Stimulated activated CD8-positive, alpha-beta memory T cell treated with anti-CD3 and anti-CD28 coated beads, Interleukin-7, amount 100 ng/mL, for 48 hours (primary cell): ENCODE measurements at places on chromosomes 6 and 20.

DNA sequence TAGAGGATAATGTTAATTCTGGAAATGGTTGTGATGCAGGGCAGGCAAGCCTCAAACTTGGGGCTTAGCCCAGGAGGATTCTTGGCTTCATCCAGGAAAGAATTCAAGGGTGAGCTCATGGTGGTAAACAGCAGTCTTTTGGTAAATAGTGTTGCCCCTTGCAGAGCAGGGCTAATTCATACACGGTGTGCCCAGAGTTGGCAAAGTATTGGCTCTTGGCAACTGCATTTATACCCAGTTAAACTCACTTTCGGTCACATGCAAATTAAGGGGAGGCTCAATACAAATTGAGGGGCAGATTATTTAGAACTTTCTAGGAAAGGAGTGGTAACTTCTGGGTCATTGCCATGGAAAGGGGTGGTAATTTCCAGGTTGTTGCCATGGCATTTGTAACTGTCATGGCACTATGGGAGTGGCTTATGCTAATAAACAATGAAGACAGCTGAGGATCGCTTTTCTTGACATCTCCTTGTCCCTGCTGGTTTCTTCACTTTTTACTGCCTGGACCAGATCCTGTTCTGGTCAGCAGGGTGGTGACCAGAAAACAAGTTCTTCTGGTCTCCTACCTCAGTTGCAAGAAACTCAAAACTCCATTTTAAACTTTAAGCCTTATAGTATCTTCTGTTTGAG, 3.9 kb upstream of the OTOR start:
- DNase-seq, result no peak

- DNase-seq, result no peak
Observed at GRCh38 chr20:20393207-20394120, 25.6 kb downstream of the INSM1 start.

DNA sequence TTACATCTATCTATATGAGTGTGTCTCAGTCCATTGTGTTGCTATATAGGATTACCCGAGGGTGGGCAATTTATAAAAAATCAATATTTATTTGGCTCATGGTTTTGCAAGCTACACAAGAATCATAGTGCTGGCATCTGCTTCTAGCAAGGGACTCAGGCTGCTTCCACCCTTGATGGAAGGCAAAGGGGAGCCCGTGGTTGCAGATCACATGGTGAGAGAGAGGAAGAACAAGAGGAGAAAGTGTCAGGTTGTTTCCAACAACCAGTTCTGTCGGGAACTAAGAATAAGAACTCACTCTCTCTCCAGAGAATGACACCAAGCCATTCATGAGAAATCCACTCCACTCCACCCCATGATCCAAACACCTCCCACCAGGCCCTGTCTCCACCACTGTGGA, 48.2 kb upstream of the TENT5A start:
- no peak for DNase-seq

- DNase-seq, result no peak
Observed at GRCh38 chr6:39543950-39544349, 181.3 kb downstream of the KIF6 start.

- DNase-seq, result no peak
Observed at GRCh38 chr6:135438907-135439535, 58.5 kb downstream of the AHI1 start.

GRCh38 chr6:21589352-21590345, 3.9 kb upstream of the SOX4 start:
- DNase-seq, result no peak

GRCh38 chr6:40440053-40440452, 147.1 kb downstream of the LRFN2 start:
- DNase-seq, result no peak
